Astrocyte (in vitro differentiated cells and primary cell): ENCODE measurements at places on chromosomes 2 and 18. TPM values are rescaled to one million over a fixed set of nuclear protein-coding genes. Genes with fewer than 3 reads are reported as not detected.

DNA sequence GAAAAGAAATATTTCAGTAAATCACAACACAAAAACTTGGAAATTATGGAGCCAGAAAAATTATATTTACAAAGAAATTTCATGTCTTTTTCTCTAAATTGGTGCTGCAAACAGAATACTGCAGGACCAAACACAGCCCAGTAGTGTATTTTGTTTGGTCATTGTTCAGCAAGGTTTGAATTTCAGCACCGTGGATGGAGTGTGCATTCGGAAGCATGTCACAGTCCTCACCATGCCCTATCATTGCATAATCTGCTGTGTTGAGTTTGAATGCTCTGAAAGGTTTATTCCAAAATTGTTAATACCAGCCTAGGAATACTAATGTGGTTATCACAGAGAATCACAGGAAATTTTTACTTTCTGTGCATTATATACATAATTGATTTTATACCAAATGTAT lies 296.7 kb downstream of the METTL4 start:
- no peak for DNase-seq

The MOGAT1 gene
- not detected in 2 replicates for total RNA-seq

The ST8SIA5 gene
- 0.24 and 0.36 TPM in 2 replicates for total RNA-seq

The CNDP1 gene
- total RNA-seq: 0.31 TPM in 1 of 2 replicates, not detected in the other
